ENCODE measurements at places on chromosomes 12 and 14.

DNA sequence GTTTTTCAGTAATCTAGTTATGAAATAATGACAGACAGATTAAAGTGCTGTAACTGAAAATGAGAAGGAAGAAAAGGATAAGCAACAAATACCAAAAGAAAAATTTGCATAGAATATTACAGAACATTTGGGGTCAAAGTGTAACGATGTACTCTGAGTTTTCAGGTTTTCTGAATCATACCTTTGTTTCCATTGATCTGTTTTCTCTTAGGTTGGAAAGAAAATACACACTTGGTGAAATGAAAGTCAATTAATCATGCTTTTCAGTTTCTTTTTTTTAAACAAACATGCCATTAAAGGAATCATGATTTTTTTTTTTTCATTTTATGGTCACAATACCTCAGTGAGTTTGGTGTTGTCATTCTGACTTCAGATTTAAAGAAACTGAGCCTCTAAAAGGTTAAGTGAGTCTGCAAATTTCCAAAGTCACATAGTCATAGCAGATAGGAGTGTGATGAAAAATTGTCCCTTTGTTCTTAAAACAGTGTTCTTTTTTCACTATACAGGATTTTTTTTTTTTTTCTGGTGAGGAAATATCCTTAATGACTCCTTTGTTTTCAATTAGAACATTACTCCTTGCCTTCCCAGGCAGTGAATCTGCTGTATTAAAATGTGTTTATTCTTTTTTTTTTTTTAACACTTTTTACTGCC lies 35.9 kb upstream of the PZP start:
- no peak for DNase-seq

GRCh38 chr12:1332327-1332726 lies 262.1 kb downstream of the FBXL14 start:
- DNase-seq = no peak

GRCh38 chr12:106625976-106626375 lies 43.2 kb downstream of the RFX4 start:
- DNase-seq = no peak

DNA sequence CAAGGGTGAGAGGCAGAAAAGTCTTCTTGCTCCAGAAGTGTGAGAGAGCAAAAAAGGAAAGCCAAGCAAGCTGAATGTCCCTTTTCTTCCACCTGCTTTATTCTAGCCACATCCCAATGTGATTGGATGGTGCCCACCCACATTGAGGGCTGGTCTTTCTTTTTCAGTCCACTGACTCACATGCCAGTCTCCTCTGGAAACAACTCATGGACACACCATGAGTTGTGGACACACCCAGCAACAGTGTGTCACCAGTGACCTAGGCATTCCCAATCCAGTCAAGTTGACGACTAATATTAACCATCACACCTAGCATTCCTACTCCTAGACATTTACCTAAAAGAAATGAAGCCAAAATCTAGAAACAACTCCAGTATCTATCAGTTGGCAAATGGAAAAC lies 7.2 kb upstream of the DICER1 start:
- no peak for DNase-seq

DNA sequence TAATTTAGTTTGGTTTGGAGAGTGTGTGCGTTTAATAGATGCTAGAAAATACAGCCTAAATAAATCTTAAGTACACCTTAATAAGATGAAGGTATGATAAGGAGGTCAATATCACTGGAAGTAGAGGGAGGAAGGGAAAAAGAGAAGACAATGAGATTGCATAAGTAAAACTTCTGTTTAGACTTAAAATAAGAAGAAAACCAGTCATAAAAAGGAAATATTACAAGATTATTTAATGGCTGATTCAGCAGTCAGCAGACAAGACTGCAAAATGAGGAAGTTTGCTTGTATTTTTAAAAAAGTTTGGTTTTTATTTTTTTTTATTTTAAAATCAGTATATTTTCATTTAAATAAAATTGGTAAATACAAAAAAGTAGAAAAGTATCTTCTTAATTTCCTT lies 3.2 kb downstream of the SLC38A6 start:
- DNase-seq = no peak

DNA sequence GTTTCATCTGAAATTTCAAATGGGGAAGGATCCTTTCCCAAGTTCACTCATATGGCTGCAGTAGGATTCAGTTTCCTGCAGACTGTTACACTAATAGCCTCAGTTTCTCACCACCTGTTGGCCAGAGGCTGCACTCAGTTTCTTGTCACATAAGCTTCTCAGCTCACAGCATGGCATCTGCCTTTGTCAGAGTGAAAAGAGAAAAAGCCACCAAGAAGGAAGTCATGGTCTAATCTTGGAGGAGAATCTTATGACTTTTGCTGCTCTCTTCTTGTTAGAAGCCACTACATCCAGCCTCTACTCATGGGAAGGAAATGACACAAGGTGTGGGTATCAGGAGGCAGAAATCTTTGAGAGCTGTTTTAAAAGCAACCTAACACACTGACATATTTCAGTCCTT lies 39.4 kb upstream of the BTG1 start:
- no peak for DNase-seq

DNA sequence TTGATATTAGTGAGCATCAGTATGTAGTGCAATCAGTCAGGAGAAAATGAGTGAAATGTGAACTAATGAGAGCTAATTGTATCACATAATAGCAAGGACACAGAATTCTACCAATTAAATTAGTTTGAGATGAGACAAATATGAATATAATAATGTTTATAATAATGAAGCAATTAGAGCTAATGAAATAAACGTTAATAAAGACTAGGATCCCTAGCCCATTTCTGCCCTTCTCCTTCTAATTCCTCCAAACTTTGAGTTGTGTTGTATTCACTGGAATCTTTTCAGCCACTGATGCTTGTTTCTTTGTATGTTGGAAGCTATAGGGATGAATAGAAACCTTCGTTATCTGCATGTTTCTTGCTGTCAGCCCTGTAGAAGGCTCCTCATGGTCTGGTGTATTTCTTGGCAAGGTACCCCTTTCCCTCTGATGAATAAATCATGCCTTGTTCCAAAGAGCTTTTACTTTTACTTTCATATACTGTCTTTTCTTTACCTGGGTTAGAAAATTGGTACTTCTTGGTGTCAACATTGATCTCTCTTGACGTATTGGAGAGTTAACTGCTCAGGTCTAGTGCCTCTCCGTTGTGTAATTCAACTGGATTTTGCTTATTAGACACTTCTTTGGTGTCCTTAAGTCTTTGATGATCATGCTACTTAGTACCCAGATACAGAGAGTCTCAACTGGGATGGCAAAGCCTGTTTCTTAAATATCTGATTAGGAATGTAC lies 154.8 kb downstream of the PTCSC3 start:
- no peak for DNase-seq

- DNase-seq = no peak
Observed at GRCh38 chr14:33646692-33647260, 304.1 kb downstream of the EGLN3 start.

DNA sequence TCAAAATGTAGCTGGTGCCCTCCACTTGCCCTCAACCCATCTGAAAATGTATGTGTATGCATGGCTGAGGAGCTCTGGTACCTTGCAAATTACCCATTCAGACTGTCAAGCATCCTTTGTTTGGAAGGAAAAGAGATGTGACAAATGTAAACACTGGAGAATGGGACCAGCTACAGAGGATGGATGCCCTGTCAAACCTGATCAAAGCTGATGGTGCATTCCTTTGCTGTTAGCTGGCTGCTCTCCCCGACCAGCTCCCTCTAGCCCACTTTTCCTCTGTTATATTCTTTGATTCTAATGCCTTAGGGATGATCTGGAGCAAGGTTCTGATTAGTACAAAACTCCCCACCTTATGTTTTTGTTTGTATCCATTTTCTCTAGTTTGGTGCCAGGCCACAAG lies 310.3 kb downstream of the C12orf75 start:
- DNase-seq = no peak

GRCh38 chr14:94066089-94066676 lies 14.8 kb downstream of the DDX24 start:
- no peak for DNase-seq

GRCh38 chr12:96514328-96514727 lies 25.0 kb downstream of the CFAP54 start:
- DNase-seq = no peak

- no peak for DNase-seq
Observed at GRCh38 chr12:59708064-59708463, 112.2 kb downstream of the SLC16A7 start.

- DNase-seq = no peak
Observed at GRCh38 chr12:78229591-78230101, 399.0 kb downstream of the NAV3 start.

- no peak for DNase-seq
Observed at GRCh38 chr12:8692573-8692972, 5.2 kb upstream of the RIMKLB start.

- no peak for DNase-seq
Observed at GRCh38 chr12:131283191-131283861, 329.6 kb downstream of the ADGRD1 start.

DNA sequence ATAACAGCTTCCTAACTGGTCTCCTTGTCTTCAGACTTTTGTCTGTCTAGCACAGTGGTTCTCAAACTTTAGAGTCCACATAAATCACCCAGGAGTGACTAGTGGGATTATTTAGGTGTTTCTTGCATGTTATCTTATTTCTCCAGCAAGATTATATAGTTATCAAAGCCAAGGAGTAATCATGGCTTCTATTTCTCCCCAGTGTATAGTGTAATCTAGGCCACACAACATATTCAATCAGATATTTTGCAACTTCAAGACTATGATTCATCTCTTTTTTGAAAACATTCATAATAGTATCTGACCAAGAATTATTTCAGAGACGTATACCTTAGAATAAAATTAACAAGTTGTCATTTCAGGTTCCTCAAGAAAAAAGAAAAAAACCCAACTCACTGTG lies 131.9 kb downstream of the CEP83 start:
- DNase-seq = no peak

DNA sequence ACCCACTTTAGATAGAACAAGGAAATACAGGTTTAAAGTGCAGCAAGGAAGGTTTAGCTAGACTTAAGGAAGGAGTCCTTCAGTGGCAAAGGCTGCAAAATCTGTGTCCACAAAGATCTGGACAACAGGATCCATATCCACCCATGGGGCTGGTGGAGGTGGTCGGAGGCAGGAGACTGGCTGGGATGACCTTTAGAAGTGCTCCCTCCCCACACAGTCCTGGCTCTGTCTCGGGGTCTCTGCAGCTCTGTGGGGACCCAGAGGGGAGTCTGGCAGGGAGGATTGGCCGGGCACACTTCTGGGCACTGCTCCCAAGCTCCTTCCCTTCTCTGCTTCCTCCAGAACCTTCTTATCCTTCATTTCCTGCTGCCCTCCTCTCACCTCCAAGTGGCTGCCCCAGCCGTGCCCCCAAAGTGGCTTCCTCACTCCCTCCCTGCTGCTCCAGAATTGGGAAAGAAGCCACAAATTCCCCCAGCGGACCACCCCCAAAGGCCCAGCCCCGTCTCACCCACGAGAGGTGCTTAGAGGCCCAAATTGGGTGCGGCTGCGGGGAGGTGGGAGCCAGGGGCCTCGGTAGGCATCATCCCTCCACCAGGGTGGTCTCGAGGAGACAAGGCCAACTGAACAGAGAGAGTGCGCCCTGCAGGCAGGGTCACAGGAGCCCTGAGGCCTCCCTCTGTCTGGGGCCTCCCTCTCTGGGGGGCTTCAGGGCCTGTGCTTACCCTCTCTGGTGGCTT lies 21.9 kb upstream of the PGF start:
- DNase-seq = no peak

GRCh38 chr14:106269029-106269428 lies 742.6 kb downstream of the TMEM121 start:
- DNase-seq = no peak

DNA sequence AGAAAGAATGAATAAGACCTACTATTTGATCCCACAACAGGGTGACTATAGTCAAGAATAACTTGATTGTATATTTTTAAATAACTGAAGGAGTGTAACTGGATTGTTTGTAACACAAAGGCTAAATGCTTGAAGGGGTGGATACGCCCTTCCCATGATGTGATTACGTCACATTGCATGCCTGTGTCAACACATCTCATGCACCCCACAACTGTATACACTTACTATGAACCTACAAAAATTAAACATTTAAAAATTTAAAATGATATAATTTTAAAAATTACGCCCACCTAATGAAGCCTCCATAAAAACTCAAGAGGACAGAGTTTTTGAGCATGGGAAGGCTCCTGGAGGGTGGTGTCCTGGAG lies 94.5 kb downstream of the SCARB1 start:
- DNase-seq = no peak

DNA sequence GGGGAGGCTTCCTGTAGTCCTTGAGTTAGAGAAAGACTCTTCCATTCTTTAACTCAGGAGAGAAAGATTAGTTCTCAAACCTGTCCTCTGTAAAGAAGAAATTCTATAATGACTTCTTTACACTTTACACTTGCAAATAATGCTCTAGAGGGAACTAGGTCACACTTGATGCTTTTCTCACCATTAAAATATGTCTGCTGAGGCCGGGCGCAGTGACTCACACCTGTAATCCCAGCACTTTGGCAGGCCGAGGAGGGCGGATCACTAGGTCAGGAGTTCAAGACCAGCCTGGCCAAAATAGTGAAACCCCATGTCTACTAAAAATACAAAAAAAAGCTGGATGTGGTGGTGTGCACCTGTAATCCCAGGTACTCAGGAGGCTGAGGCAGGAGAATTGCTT lies 6.3 kb downstream of the NTN4 start:
- no peak for DNase-seq

DNA sequence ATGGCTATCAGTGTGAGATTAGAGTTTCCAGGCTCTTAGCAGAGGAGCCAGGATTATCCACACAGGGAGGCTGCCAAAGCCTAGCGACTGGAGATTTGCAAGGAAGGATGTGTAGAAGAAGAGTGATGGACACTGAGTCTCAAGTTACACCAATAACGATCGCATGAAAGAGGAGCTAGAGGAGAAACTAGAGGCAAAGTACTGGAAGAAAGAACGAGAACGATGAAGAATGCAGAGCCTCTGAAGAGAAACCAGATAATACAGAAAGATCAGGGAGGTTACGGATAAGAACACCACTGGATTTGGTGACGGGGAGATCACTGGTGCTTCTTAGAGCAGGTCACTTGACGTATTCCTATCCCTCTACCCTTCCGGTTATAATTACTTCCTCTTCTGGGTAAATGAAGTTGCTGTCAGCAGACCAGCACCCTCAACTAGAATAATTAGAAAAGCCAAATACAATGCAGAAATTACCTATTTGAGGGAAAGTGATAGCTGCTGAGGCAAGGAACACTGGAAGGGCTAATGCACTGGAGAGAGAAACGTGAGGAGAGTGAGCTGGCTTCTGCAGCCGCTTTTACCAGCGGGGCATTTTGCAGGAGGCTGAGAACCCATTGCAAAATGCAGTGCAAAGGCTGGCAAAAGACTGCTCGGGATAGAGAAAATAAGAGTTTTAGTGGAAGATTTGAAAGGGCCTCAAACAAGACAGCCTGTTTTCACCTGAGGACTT lies 93.1 kb upstream of the HIF1A start:
- no peak for DNase-seq
